CD4-positive, alpha-beta memory T cell (primary cell): ENCODE measurements at places on chromosomes 16 and 17.

- no peak for DNase-seq
Measured at GRCh38 chr17:4728124-4728523, 3.1 kb upstream of the MED11 start.

DNA sequence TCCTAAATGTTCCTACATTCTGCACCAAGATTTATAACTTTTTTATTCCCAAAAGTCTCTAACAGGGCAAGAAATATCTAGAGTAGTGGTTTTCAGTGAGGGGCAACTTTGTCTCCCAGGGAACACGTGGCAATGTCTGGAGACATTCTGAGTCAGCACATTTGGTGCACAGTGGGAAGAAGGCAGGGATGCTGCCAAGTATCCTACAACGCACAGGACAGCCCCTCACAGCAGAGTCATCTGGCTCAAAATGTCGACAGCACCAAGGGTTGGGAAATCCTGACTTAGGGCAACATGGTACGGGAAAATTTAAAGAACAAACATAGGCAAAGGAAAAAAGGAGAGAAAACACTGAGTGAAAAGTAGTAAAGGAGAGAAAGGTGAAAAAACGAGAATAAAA is 61.8 kb downstream of the SMG6 start:
- no peak for DNase-seq

DNA sequence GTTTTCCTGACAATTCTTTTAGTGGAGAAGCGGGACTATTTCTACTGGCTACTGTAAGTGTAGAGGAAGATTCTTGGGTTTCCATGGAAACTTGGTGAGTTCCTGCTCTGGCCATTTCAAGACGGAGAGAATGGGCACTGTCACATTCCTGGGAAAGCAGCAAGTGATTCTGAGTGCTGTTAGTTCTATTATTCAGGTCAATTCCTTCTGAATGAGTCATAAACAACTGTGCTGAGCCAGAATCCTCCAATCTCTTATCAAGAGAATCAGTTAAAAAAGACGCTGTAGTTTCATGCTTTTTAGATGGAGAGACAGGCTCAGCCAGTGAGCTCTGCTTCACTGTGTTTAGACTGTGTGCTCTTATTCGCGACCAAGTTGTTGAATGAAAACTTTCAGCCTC is 19.6 kb downstream of the AKAP10 start:
- DNase-seq: no peak

DNA sequence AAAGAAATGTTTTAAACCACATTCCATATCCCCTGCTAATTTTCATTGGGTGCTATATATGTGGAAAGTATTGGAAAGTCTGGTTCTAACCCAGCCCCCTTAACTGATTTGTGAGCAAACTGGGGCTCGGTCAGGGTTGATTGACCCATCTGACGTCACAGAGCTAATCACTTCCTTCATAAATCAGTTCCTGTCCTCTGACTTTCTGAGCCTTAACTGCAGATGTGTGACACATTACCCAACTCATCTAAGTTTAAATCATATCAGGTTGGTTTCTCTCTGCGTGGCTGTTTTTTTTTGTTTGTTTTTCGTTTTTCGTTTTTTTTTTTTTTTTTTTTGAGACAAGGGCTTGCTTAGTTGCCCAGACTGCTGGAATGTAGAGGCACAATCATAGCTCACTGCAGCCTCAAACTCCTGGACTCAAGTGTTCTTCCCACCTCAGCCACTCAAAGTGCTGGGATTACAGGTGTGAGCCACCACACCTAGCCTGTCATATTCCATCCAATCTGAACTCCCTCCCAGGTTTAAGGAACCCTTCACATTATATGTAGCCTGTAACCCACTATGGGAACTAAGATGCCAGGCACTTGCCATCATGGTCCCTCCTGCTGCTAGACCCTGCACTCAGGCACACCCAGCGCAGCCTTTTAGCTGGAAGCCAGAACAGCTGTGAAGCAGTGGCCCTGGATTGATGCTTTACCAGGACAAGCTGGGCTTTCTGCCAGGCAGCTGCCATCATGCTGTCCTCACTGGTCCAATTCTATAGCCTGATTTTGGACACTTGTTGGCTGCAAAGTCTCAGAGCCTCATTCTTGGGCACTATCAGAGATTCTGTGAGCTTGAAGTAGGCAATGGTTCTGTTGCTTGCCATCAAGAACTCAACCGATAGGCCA is 6.9 kb upstream of the BPTF start:
- no peak for DNase-seq

- no peak for DNase-seq
Measured at GRCh38 chr17:19262650-19263631, 25.8 kb downstream of the EPN2 start.

DNA sequence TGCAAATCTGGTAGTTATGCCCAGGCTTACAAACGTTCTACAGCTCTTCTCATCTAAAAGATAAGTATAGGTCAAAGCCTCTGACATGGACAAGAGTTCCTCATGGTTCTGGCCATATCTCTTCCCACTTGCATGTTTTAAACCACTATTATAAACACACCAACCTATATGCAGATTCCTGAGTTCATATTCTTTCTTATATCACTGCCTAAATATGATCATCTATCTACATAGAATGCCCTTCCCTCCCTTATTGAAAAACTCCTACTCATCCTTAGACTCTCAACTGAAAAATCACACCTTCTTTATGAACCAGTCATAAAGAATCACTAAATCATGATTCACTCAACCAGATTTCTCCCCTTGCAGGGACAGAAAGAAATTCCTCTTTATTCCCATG is 128.2 kb downstream of the CEP112 start:
- DNase-seq: no peak

DNA sequence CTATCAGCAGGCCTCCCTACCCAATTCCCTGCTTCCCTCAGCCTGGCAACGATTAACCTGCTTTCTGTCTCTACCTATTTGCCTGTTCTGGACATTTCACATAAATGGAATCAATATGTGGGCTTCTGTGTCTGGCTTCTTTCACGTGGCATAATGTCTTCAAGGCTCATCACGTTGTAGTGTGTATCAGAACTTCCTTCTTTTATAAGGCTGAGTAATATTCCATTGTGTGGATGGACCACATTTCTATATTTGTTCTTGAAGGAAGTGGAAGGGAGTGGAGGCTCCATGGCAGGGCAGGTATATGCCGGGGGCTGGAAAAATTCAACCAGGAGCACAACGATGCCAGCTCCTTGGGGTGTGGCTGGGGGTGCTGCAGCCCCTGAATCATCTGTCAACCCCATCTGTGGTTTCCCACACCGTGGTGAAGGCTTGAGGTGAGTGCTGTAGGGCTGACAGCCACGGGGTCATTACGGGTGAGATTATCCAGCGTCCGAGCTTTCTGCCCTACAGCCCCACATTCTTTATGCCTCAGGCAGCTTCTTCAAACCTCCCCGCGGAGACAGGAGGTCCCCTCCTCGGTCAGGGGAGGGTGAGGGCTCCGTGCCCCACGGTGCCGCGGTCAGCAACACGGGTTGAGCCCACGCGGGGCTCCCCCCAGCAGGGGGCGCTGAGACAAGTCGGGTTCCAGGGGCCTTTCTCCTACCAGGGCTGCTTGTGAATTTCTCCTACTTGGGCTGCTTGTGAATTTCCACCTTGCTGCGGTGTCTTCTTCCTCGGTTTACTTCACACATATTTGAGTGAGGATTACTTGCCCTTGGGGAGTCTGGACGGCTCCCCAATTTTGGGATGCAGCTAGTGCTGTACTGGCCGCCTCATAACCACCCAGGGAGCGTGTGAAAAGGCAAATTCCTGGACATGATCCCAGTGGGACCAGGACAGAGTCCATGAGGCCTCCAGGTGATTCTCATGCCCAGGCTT is 18.3 kb upstream of the WFIKKN2 start:
- DNase-seq: peak; percentile 55

- DNase-seq: no peak
Measured at GRCh38 chr16:66617010-66617434, 12.5 kb downstream of the CMTM3 start.

DNA sequence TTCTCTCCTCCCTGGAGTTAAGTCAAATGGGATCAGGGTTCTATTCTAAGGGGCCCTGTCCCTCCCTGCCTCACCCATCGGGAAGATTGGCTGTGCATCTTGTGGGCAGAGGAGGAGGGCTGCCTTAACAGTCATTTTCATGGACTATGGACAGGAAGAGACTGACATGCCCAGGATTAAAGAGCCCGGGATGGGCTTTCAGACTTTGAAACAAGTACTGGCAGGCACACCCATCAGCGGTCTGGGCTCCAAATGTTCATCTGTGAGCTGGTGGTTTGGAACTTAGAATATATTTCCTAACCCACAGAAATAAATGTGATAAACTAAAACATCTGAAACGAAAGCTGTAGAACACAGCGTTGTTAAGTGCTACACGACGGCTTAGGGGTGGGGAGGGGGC is 6.5 kb downstream of the SLC6A4 start:
- no peak for DNase-seq

GRCh38 chr16:35752773-35753558 is 2293.6 kb downstream of the TP53TG3F start:
- no peak for DNase-seq

- no peak for DNase-seq
Measured at GRCh38 chr16:50276801-50277555, 10.6 kb downstream of the ADCY7 start.

DNA sequence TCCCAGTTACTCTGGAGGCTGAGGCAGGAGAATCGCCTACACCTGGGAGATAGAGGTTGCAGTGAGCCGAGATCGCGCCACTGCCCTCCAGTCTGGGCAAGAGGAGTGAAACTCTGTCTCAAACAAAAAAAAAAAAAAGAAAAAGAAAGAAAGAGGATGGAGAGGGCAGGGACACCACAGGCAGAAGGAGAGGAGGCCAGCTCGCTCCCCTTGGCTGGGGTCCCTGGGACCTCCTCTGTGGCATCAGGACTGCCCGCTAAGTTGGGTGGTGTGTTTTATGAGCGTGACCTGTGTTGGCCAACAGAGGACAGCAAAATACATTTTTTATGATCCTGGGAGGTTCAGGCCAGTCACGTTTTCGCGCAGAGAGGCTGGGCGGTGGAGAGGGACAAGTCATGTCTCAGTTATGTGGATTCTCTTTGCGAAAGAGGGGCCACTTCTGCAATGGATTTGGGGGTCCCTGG is 229.6 kb downstream of the MRTFB start:
- no peak for DNase-seq

GRCh38 chr16:86231321-86231995 is 278.9 kb upstream of the FOXF1 start:
- no peak for DNase-seq

- DNase-seq: no peak
Measured at GRCh38 chr17:29621751-29622194, 939 bp downstream of the CORO6 start.

DNA sequence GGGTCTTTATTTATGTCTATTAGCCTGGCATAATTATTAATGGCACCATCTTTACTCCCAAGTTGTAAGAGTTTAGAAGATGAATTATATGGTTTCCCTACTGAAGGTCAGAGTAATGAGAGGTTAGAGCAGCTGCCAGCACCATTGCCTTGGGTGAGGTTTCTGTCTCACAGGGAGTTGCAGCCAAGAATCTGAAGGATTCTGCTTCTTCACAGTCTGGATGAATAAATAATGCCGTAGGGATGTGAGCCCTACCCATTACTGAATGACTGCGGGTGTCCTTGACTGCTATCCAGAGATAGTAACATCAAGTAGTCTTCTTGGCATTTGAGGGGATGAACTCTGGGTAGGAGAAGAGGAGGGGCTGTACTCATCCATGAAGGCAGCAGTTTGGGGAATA is 52.8 kb upstream of the SMIM36 start:
- DNase-seq: no peak

- DNase-seq: no peak
Measured at GRCh38 chr16:56966093-56966475, 4.3 kb downstream of the CETP start.

- DNase-seq: no peak
Measured at GRCh38 chr17:55452139-55452790, 30.6 kb upstream of the MMD start.

DNA sequence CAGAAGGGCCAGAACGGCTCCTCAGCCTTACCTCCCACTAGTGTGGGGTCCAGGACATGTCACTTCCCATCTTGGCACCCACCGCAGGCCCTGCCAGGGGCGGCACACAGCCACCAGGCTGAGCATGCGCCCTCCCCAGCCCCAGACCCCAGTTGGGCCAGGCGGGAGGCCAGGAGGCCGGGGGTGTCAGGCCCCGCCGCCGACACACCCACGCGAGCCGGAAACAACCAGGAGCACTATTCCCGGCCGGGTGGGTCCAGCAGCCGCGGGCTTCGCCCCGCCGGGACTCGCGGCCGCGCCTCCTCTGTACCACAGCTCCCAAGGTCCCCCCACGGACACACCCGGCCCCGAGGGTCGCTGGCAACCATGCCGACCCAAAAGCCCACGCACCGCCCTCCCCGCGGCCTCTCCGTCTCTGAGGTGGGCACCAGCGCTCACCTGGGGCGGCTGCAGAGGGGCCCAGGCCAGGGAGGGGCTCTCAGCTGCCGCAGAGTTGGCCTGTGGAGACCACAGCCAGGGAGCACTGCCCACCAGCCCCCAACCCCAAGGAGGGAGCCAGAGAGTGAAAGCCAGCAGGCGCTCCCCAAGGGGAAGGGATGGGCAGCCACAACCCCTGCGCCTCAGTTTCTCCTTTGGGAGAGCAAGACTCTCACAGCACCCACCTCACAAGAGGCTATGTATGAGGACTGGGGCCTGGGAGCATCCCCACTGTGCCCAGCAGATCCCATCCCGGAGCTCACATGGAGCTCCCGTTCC is 18.0 kb downstream of the B9D1 start:
- DNase-seq: no peak

DNA sequence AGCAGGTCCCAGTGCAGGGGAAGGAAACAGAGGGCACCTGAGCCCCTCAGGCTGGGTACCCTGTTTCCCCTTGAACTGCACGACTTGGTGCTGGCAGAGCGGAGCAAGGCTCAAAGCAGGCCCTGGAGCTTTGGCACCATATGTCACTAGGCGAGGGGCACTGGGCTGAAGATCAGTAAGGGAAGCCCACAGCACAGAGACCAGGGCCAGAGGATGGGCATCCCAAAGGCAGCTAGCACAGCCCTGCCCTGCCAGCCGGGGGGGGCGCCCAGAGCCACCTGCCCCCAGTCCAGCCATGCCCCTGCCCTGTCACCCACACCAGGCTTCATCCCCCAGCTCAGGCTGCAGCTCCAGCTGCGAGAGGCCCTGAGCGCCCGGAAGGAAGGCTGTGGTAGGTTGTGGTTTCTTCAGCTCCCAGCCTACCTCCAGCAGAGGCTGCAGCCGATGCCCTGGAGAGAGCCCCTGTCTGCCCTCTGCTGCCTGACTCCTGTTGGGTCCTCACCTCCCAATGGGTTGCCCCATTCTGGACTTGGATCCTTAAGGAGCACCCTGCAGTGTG is 10.9 kb downstream of the NHERF1 start:
- peak; percentile 68 for DNase-seq

DNA sequence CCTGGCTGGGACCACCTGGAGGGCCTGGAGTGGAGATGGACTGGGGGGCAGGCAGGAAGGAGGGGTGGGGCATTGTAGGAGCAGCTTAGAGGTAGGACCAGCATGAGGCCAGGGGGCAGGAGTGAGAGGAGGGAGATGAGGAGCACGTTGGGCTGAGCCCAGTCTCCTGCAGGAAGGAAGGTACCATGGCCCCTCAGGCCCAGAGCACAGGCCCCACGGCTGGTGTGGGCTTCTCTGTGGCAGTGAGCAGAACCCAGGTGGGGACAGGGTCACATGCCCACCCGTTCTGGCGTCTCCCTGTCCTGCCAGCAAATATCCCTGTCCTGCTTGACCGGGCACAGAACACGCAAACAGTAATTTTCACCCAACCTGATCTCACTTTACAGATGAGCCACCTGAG is 141.8 kb downstream of the ENGASE start:
- no peak for DNase-seq

- no peak for DNase-seq
Measured at GRCh38 chr16:85049706-85050305, 22.2 kb downstream of the KIAA0513 start.

- DNase-seq: no peak
Measured at GRCh38 chr17:69716556-69716955, 302.1 kb downstream of the MAP2K6 start.

- no peak for DNase-seq
Measured at GRCh38 chr17:67974185-67974584, 22.1 kb downstream of the C17orf58 start.
